A549 treated with Mapracorat at 1 μM for 4 hours (cell line): ENCODE measurements at places on chromosomes 16 and 17. TPM values are rescaled to one million over a fixed set of nuclear protein-coding genes. Genes with fewer than 3 reads are reported as not detected.

Gene KIF2B
- not detected in 5 replicates for total RNA-seq

Gene RAB40B
- total RNA-seq = 12.3 to 20.6 TPM (median 17.3 TPM) in 5 replicates

Gene CASKIN1
- 0.33 to 1.1 TPM (median 0.49 TPM) in 5 replicates for total RNA-seq

Gene TBC1D16
- total RNA-seq = 7.7 to 11.8 TPM (median 11.8 TPM) in 5 replicates

Gene DHX58
- total RNA-seq = 0.25 to 0.66 TPM (median 0.45 TPM) in 5 replicates
